ENCODE measurements at places on chromosomes 11 and 22.

GRCh38 chr22:47647720-47648119 is 885.3 kb downstream of the TBC1D22A start:
- no peak for DNase-seq

DNA sequence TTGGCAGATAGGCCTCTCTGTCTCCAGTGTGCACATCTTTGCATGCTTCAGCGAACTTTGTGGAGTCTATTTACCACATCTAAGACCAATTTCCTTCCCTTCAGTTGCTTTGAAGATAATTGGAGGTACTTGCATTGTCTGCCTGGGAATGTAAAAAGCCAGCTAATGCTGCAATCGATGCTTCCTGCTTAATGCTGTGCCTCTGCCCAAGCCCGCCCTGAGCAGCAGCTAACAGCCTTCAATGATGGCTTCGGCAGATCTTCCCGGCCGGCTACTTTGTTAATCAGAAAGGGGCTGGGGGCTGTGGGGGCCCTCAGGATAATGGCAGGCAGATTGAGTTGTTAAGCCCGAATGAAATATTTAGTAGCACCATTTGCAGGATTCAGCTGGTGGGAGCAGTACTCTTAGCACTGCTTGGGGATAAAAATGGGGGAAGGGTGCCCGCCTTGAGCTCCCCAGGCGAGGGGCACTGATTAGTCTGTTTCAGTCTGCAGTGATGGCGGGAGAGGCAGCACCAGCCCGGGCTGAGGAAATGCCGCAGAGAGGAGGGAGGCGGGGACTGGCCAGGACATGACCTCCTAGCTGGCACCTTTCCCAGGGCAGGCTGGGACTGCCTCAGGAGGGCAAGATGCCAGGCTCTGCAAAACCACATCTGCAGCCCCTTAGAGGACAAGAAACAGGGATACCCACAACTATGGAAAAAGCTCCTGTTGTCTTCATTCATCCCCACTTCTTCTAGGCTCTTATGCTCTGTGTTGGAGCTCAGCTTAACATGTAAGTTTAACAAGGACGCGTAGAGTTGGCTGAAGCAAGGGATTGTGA is 460.0 kb downstream of the BUD13 start:
- DNase-seq = peak; percentile 40

GRCh38 chr11:34348096-34348495 is 9.7 kb downstream of the ABTB2 start:
- no peak for DNase-seq

DNA sequence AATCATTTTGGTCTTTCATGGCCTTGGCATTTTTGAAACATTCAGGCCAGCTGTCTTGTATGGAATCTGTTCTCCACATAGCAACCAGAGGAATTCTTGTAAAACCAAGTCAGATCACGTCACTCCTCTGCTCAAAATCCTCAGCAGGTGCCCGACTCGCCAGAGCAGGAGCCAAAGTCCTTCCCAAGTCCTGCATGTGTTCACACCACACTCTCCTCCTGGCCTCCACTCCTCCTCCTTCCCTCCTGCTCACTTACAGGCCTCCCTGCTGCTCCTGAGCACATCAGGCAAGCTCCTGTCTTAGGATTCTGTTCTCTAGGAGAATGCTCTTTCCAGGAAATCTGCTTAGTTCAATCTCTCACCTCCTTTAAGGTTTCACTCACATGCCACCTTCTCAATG is 6.9 kb upstream of the PSMC3 start:
- no peak for DNase-seq

GRCh38 chr22:21861264-21861848 is 6.1 kb downstream of the MAPK1 start:
- DNase-seq = no peak

DNA sequence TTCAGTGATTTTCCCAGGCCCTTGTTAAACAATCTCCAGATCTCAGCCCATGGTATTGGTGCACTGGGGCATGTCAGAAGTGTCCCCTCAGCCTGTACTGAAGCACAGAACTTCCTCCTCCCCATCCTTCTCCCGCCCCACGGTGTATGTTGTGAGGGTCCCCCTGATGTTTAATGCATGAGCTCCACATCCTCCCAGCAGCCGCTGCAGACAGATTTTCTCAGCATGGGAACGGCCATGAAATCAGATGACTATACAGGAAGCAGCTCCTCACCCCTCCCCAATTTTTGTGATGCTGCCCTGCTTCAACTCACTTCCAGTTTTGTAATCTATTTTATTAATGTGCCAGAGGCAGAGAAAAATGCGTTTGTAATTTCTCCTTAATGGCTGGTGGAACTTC is 406.0 kb downstream of the MIAT start:
- no peak for DNase-seq

- no peak for DNase-seq
Observed at GRCh38 chr22:28116219-28116673, 197.2 kb upstream of the PITPNB start.

DNA sequence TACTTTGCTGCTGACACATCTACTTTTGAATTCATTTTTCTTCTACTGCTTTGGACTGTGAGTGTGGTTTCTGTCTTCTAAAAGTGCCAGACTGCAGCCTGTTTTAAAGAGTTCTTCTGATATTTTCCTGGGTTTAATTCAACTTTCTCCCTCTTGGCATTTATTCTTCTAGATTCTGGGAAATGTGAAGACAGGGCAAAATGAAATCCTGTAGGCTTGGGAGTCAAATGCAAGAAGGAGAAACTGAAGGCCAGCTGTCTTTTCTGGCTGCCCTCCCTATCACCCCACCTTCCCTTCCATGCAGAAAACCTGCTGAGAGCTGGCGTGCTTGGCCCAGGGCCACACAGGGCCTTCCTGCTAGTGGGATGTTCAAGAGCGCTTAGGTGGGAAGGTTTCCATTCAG is 7.6 kb downstream of the ZNF70 start:
- DNase-seq = no peak

GRCh38 chr11:47271961-47272661 is 2.2 kb downstream of the MADD start:
- DNase-seq = no peak

DNA sequence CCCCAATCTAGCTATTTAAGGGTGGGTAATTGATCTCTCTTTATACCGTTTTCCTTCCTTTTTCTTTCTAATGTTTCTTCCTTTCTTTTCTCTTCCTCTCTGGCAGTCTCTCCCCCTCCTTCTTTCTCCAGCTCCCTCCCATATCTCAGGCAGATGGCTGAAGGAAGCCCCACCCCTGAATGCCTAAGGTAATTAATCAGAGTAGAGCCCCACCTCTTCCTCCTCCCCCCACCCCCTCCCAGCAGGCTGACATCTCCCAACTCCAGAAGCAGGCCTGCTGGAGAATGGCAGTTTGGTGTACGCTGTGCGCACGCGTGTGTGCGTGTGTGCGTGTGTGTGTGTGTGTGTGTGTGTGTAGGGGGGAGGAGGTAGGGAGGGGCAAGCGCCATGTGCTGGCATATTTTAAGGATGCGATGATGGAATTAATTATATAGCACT is 122.6 kb downstream of the APOL5 start:
- peak; percentile 96 for DNase-seq

DNA sequence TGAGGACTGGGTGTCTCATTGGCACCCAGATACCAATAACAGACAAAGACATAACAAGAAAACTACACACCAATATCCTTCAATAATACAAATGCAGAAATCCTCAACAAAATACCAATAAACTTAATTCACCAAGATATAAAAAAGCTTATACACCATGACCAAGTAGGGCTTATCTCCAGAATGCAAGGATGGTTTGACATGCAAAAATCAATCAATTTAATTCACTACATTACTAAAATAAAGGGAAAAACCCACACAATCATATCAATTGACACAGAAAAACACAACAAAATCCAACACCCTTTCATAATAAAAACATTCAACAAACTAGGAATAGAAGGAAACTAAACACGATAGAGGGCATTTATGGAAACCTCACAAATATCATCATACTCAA is 40.6 kb downstream of the LHFPL7 start:
- DNase-seq = no peak

DNA sequence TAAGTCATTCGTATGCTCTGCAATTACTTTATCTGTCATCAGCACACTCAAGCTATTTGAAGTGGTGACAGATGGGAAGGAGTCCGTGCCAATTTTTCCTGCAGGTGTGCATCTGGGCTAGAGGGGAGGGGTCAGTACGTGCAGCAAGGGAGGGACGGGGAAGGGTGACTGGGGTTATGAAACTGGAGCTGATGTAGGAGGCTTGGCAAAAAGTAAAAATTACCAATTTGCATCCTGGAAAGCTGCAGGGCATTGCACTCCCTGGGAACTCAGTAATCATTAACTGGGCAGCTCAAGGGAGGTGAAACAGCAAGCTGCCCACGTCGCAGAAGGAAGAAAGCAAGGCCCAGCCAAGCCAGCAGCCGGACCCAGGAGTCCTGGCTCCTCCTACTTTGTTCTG is 87.1 kb upstream of the TMEM45B start:
- no peak for DNase-seq

DNA sequence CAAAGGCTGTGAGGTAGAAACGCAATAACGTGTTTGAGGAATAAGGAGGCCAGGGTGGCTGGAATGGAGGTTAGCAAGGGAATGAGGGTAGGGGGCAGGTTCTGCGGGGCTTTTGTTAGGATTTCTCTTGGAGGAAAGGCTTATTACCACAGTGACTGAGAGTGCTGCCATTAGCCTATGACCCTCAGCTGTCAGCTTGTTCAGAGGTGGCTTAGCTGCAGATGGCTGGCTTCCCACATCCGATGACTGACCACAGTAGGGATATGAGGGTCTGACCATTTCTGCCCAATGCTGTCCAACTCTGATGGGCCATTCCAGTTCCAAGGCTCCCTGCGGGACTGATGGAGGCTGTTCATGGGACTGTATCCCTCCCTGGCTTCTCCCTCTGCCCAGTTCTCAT is 181.8 kb downstream of the MIAT start:
- DNase-seq = no peak

DNA sequence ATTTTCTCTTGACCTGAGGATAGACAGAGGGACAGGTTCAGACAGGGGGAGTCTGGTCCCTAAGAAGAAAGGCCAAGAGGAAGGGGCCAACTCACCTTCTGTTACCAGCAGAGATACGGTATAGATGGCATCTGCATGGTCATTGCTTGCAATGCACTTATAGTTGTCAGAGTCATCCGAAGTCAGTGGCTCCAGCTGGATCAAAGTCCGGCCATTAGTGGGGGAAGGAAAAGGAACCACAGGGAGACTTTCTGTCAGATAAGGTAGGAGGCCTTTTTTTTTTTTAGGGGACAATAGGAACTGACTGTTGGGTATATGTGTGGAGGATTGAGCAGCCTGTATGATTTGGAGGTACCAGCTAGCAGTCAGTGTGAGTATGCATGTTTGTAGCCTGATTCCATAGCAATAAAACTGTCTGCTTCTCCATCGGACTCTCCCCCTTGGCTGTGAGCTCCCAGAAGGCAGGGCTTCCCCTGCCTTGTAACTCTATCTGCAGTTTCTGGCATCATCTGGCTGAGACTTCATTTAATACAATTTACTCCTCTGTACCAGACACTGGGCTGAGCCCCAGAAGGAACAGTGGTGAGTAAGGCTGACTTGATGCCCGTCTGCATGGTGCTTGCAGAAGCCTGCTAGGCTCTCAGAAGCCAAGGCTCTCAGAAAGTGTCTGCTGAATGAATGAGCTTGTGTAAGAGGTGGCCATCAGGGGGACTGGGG is 5.7 kb downstream of the IGSF22 start:
- no peak for DNase-seq

GRCh38 chr11:24163146-24163545 is 333.7 kb upstream of the LUZP2 start:
- no peak for DNase-seq

- DNase-seq = no peak
Observed at GRCh38 chr11:130037881-130038585, 31.7 kb upstream of the APLP2 start.

- no peak for DNase-seq
Observed at GRCh38 chr22:30864441-30865420, 103.8 kb downstream of the MORC2 start.

GRCh38 chr22:47990481-47990880 is 1228.0 kb downstream of the TBC1D22A start:
- peak; percentile 77 for DNase-seq

- no peak for DNase-seq
Observed at GRCh38 chr11:313304-313786, 495 bp upstream of the IFITM1 start.

- no peak for DNase-seq
Observed at GRCh38 chr11:67437809-67438157, 301 bp upstream of the PTPRCAP start.

- no peak for DNase-seq
Observed at GRCh38 chr11:7999795-8000194, 12.7 kb downstream of the EIF3F start.

DNA sequence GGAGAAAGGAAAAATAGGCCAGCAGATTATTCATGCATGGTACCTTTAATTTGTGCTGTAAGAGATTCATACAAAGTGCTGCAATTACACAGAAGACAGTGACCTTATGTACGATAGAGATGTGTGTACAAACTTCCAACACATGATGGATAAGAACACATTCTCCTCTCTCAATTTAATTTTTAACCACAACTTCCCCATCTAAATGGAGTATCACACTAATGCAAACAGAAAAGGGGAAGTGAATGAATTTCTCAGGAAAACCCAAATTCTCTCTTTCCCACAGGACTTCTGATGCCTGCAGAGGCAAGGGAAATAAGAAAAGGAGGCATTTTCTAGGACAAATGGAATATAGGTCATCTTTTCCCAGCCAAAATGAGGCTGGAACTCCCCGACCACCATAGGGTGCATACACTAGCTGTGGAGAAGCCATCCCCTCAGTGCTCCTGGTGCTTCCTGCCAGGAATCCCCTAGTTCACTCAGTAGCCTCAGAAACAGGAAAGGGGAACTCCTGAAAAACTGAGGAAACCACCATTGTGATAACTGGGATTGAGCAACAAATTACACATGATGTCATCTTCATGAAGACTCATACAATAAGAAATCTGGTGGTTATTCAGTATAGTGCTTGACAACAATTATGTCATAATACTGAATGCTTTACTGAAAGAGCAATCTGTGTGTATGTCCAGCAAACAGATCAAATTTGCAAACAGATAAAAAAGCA is 22.4 kb downstream of the MMP10 start:
- DNase-seq = no peak

GRCh38 chr22:39012533-39013511 is 1.2 kb upstream of the APOBEC3C start:
- no peak for DNase-seq

- no peak for DNase-seq
Observed at GRCh38 chr11:114017723-114018122, 41.8 kb upstream of the ZBTB16 start.

- DNase-seq = no peak
Observed at GRCh38 chr11:59815754-59816153, 5.2 kb upstream of the MRPL16 start.

All from NCI-H1694 (cell line).